ENCODE measurements at places on chromosomes 16 and 17.

GRCh38 chr17:44170499-44171201 is at the start of gene ASB16:
Gene ASB16, plus strand, starts transcription at chr17:44170704. Its CDS starts 86 bp downstream, at chr17:44170790.
- no peak for DNase-seq

- peak; percentile 7 for DNase-seq
Measured at GRCh38 chr16:75559564-75560372, 3.7 kb upstream of the TMEM231 start.

GRCh38 chr16:66107661-66108060 is 258.8 kb upstream of the CDH5 start:
- no peak for DNase-seq

DNA sequence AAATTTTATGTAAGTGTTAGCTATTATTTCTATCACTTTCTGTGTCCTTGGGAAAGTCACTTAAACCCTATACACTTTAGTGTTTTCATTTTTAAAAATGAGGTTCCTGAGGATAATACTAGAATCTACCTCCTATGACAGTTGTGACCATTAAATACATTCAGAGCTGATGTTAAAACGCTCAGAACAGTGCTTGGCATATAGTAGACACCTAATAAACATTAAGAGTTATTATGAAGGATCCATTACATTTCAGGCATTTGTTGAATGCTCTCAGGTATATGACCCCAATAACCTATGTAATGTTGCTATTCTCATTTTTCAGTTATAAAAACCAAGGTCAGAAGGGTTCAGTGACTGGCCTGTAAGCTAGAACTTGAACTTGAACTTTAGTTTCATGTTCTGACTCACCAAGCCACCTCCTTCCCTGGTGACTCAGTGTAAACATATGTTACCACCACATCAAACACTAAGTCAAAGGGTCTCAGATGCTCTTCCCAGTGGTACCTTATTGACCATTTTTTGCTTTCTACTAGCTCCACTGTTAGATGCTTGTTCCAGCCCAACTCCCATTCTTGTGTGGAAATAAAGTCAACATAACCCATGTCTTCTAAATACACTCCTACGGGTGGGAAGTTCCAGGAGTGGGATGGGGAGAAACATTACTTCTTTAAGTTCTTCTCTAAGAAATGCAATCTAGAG is 47.6 kb downstream of the HSD17B2 start:
- peak; percentile 51 for DNase-seq

- no peak for DNase-seq
Measured at GRCh38 chr17:30477774-30478115, 537 bp downstream of the GOSR1 start.

All from kidney epithelial cell (primary cell).